Tibial artery (tissue), 4 donors: ENCODE measurements at places on chromosomes 13 and 19.

- no peak for DNase-seq
Observed at GRCh38 chr13:25980255-25980654, 71.6 kb downstream of the SHISA2 start.

- no peak for DNase-seq
Observed at GRCh38 chr19:46349311-46349993, 2.6 kb downstream of the PPP5C start.

DNA sequence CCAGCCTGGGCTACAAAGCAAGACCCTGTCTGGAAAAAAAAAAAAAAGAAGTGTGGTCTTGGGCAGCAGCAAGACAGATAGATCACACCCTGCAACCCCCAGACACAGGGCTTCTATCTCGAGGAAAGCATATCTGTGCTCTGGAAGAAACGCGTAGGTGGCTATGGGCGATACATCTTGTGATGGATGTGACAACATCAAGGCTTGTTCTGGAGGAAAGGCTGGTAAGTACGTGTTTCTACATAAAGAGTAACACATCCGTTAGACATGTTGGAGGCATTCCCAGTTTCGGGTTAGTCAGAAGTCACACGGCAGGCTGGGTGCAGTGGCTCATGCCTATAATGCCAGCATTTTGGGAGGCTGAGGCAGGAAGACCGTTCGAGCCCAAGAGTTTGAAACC lies 6.6 kb upstream of the DHDH start:
- peak; percentile 85 for DNase-seq

DNA sequence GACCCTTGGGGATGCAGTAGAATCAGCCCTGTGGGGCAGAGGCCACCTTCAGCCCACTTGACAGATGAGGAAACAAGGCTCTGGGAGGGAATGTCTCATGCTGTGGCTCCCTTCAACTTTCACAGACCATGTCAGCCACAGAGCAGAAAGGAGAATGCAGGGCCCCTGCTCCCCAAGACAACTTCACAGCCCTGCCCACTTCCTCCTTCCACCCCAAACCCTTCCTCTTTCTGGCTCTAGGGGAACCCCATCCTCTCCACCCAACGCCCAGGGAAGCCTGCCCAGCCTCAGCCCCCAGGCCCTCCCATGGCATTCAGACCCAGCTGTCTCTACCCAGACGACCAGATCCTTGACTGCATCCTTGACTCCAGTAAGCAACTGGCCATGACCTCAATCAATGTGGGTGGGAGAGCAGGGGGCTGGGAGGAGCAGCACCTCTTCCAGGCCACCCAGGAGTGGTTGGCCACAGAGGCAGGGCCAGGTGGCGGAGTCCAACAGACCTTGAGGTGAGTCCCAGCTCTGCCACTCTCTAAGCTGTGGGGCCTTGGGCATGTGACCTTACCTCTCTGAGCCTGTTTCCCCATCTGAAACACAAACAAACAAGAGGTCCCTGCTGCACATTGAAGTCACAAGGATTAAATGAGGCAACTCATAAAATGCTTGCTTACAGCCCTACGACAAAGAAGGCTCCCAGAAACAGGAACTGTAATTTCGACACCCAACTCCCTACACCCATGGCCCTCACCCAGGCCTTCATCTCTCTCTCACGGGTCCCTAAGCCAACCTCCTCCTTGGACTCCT lies 15.8 kb downstream of the DEDD2 start:
- no peak for DNase-seq

GRCh38 chr19:49672131-49672919 lies 4.7 kb upstream of the PRMT1 start:
- peak; percentile 69 for DNase-seq

DNA sequence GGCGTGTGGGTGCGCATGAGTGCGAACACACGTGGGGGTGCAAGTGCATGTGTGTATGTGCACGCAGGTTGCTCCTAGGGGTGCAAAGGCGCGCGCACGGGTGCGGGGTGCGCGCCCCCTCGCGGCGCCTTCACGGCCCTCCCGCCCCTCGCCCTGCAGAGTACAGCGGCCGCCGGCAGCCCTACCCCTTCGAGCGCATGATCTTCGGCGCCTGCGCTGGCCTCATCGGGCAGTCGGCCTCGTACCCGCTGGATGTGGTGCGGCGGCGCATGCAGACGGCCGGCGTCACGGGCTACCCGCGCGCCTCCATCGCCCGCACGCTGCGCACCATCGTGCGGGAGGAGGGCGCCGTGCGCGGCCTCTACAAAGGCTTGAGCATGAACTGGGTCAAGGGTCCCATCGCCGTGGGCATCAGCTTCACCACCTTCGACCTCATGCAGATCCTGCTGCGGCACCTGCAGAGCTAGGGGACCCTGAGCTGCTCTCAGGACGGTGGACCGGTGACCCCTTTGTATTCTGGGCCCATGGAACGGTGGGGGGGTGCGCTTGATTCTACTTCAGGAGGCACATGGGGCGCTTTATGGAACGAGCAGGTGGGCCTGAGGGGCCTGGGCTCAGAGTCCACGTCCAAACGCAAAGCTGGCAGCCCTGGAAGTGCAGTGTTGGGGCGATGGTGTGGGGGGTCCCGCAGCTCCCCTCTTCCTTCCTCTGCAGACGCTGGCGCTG lies 27.7 kb downstream of the TMEM161A start:
- DNase-seq: no peak

DNA sequence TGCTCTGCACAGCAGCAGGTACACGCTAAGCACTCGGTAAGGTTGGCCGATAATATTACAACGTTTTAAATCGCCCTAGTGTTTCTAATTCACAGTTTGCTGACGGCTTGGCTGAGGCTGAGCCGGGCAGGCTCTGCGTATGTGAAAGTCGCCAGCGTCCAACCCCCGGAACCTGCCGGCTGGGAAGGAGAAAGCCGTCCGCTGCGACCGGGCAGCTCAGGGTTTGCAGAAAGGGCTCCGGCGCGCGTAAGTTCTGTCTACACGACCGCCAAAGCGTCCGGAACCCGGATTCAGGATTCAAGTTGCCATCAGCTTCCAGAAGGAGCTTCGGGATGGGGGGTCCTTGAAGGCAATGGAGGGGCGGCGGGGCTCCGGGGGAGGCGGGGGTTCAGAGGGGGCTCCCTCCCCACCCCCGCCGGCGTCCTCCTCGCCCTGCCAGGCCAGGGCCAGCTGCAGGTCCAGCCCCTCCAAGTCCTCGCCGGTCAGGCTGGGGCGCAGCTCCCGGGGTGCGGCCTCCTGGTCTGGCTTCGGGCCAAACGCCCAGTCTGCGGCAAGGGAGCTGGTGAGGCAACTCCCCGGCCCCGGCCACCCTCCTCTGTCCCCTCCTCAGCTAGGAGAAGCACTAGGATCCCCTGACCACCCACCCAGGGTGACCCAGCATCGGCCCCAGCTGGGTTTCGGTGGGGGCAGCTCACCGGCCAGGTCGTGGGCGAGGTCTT lies 575 bp downstream of the SMIM44 start:
- no peak for DNase-seq

DNA sequence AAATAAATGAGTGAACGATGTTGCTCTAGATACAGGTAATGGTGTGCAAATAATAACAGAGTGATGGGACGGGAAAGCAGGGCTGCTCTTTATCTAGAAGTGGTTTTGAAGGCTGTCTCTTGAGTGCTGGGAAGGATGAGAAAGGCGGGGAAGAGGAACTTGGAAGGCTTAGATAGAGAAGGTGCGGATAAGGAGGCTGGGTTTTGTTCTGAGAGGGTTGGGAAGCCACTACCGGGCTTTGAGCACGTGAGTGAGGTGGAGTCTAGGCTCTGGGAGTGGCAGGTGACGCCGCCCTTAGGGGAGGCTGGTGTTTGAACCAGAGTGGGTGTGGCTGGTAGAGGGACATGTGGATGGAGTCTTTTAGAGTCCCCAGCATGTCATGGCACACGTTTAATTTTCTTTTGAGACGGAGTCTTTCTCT lies 811 bp downstream of the ARMC6 start:
- no peak for DNase-seq

DNA sequence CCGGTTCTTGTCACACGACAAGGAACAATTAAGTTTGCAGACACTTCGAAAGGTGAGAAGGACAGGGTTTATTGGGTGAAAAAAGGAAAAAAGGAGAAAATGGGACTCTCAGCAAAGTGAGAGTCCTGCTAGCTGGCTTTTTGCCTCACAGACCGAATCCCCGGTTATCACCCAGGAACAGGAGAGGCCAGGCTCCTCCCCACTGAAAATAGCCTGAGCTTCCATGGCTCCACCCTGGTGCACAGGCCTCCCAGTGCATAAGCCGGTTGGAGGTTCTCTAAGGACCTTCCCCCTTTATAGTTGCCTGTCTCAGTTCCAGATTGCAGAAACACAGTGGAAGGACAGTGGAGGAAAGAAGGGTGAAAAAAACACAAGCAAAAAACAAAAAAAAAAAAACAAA lies 571.7 kb downstream of the KCTD12 start:
- DNase-seq: no peak

DNA sequence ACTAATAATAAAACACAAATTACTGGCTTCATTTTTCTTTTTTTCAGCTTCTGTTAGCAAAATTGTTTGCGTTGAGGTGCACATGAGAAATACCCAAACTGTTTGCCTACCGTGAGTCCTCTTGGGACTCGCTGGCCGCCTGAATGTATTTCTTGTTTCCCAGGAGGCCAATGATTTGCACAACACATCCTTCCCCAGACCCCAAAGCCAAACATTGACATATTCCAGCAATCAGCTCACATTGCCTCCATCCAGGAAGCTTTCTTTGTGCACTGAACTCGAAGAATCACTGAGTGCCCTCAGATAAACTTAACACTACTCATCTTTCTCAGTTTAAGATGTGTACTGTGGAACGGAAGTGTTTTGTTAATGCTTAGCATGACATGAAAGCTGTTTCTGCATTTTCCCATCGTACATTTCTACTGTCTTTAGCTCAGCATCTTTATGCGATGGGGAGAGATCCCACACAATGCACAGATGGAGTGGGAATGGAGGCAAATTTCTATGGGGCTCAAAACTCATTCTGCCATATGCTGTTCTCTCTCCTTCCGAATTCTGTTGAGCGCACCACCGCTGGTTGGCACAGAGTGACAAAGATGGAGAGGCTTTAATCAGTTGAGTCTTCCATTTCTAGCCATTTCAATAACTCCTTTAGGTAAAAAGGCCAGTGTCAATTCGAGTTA lies 399.5 kb downstream of the RFC3 start:
- DNase-seq: no peak

DNA sequence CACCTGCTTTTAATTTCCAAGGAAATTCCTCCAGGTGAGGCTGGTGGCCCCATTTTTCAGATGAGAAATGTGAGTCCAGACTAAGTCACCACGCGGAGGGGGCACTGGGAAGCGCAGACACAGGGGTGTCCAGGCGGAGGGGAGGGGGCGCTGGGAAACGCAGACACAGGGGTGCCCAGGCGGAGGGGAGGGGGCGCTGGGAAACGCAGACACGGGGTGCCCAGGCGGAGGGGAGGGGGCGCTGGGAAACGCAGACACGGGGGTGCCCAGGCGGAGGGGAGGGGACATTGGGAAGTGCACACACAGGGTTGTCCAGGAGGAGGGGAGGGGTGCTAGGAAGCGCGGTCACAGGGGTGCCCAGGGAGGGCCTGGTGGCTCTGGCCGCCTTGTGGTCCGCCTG lies 3.5 kb downstream of the GRK1 start:
- peak; percentile 45 for DNase-seq

- no peak for DNase-seq
Observed at GRCh38 chr13:43089912-43090498, 66.6 kb downstream of the DNAJC15 start.

DNA sequence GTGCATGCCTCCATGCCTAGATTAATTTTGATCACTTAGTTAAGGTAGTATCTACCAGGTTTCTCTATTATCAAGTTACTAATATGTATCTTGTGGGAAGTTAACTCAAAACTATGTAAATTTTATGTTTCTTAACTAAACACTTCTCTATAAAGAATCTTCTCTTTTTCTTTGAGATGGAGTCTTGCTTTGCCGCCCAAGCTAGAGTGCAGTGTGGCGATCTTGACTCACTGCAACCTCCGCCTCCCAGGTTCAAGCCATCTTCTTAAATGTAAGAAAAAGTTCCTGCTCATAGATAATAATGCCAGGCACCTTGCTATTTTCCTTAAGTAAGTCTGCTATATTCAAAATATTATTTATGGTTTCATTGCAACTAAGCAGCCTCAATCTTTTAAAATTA lies 58.4 kb downstream of the ELF1 start:
- no peak for DNase-seq

- no peak for DNase-seq
Observed at GRCh38 chr13:61286148-61286745, 129.4 kb downstream of the PCDH20 start.

GRCh38 chr13:38674208-38674607 lies 12.7 kb upstream of the FREM2 start:
- no peak for DNase-seq

- DNase-seq: no peak
Observed at GRCh38 chr13:47408546-47409319, 511.9 kb upstream of the HTR2A start.
